B cell (primary cell): ENCODE measurements at places on chromosomes 16 and 17. TPM values are rescaled to one million over a fixed set of nuclear protein-coding genes. Genes with fewer than 3 reads are reported as not detected.

Gene EVPL
- total RNA-seq, result not detected in 2 replicates

Gene SRRM2
- total RNA-seq, result 1,470 and 1,485 TPM in 2 replicates

Gene RDM1
- not detected in 2 replicates for total RNA-seq

- no peak for DNase-seq
- no peaks in the 10 kb centered on the region for H3K27me3 ChIP-seq
- H3K27ac ChIP-seq, result no peak overlapping the region
- H3K4me3 ChIP-seq, result no peak overlapping the region
- H3K4me1 ChIP-seq, result no peaks in the 10 kb centered on the region
Observed at GRCh38 chr16:57574086-57574485, 31.6 kb downstream of the ADGRG5 start.

Gene MSL1
- total RNA-seq, result 125 and 129 TPM in 2 replicates

DNA sequence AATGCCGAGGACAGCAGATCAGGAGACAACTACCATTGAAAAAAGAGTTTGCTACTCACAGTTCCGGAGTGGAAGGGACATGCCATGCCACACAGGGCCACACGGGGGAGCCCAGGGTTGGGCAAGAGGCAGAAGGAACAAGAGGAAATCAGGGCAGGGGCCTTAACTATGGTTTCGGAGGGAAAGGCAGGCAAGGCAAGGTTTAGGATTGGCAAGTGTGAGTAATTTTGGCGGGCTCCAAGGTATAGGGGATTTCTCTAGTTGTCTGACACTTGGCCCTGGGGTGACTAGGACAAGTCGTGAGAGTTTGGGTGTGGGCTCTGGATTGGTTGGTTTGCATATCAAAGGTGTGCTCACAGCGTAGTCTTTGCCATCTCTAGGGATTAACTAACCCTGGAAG, 27.0 kb upstream of the NTN1 start:
- H3K4me1 ChIP-seq, result peaks cover 3% of the 10 kb centered on the region
- H3K36me3 ChIP-seq, result no peaks in the 10 kb centered on the region
- DNase-seq, result peak; percentile 33
- H3K27ac ChIP-seq, result no peak overlapping the region
- peaks cover 8% of the 10 kb centered on the region for H3K27me3 ChIP-seq
- no peak overlapping the region for H3K4me3 ChIP-seq

DNA sequence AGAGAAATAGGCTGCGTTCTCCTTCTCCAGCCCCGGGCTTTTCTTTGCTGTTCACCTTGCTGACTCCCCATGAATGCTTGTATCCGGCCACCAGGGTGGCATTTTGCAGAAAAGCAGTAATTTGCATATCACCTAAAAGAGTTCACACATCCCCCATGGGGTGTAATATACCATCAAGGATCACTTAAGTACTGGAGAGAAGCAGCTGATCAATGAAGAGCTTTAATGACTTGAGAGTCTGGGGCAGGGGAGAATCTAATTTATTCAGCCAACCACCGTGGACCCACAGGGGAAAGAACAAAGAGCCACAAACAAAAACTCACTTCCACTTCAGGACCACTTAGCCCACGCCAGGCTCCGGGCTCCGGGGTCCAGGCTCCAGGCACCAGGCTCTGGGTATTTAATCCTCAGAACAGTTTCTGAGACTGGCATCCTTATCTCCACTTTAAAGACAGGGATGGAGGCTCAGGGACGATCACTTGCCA, 33.9 kb upstream of the SEC14L1 start:
- H3K36me3 ChIP-seq, result peaks cover 3% of the 10 kb centered on the region
- peak; percentile 59 for DNase-seq
- H3K4me3 ChIP-seq, result peak overlapping the region; percentile 44

Gene PRCD
- total RNA-seq, result 30.6 and 34.4 TPM in 2 replicates

DNA sequence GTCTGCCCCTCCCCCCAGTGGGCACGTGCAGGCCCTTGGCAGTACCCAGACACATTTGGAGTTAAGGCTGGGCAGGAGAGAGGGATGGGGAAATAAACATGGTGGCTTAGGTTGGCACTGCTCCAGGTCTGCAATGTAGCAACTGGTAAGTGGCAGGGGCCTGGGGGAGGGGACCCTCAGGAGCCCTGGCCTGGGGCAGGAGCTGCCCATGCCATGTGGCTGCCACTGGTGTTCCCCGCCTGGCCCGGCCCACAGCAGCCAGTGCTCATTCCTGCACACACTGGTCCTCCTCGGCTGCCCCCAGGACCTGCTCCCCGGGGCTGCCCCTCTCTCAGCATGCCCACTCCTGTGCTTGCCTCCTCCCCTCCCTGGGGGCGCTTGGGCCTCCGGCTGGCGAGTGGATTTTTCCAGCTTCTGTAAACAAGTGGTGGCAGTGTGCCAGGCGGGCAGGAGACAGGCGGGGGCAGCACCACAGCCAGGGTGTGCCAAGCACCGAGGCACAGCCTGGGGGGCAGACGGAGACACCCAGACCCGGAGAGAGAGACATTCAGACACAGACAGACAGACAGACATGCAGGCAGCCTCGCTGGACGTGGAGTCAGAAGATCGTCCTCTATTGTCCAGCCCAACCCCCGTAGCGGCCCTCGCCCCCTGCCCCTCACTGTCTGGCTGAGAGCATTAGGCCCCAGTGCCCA, 9.4 kb downstream of the THRA start:
- no peak overlapping the region for H3K4me3 ChIP-seq
- no peak for DNase-seq
- H3K27ac ChIP-seq, result no peak overlapping the region

Gene ATP1B2
- 0.27 and 0.39 TPM in 2 replicates for total RNA-seq

- no peak overlapping the region for H3K27ac ChIP-seq
- no peaks in the 10 kb centered on the region for H3K36me3 ChIP-seq
- peaks cover 24% of the 10 kb centered on the region for H3K4me1 ChIP-seq
- no peaks in the 10 kb centered on the region for H3K27me3 ChIP-seq
- DNase-seq, result peak; percentile 29
Observed at GRCh38 chr16:70252355-70252988, 732 bp upstream of the EXOSC6 start.

GRCh38 chr16:49189286-49189685, 92.4 kb downstream of the CBLN1 start:
- no peaks in the 10 kb centered on the region for H3K4me1 ChIP-seq
- no peaks in the 10 kb centered on the region for H3K36me3 ChIP-seq
- DNase-seq, result no peak
- no peak overlapping the region for H3K27ac ChIP-seq

Gene NAT9
- 66.6 and 71.1 TPM in 2 replicates for total RNA-seq

- DNase-seq, result no peak
- H3K4me3 ChIP-seq, result no peak overlapping the region
- no peak overlapping the region for H3K27ac ChIP-seq
- peaks cover 54% of the 10 kb centered on the region for H3K36me3 ChIP-seq
- H3K4me1 ChIP-seq, result no peaks in the 10 kb centered on the region
Observed at GRCh38 chr16:1812732-1813163, 13.9 kb downstream of the HAGH start.

Gene NACA2
- total RNA-seq, result not detected in 2 replicates

GRCh38 chr16:54153240-54153934, 133.2 kb downstream of the IRX3 start:
- no peak for DNase-seq
- H3K27me3 ChIP-seq, result no peaks in the 10 kb centered on the region
